Stimulated activated naive CD4-positive, alpha-beta T cell treated with Interleukin-2 at 50 U/mL for 16 hours (primary cell): ENCODE measurements at places on chromosomes 3 and 15.

DNA sequence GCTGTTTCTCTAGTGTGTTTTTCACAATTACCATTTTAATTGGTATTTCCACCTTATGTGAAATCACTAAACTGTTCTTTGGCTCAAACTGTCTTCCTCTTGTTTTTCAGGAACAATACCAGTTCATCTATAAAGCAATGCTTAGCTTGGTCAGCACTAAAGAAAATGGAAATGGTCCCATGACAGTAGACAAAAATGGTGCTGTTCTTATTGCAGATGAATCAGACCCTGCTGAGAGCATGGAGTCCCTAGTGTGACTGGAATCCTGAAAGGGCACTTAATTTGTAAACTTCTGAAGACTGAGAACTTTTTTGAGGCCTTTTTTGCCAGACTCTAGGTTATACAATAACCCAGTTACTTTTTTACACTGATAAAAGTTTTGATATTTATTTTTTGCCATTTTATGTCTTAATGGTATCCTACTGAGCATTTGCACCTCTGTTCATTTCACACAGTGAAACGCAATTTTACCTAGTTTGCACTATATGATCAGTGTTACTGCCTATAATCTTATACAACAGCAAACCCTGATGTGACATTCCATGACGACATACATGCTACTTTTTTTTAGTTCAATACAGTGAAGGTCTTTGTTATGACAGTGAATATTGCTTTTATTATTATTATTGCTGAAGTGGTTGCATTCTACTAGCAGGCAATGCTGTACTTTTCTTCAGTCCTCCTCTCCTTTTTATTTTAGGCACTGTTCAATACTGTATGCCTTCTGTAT lies 80.1 kb downstream of the FEZF2 start:
- no peak for DNase-seq

- no peak for DNase-seq
Observed at GRCh38 chr15:98957655-98958054, 49.9 kb downstream of the PGPEP1L start.

- DNase-seq = no peak
Observed at GRCh38 chr15:70152070-70152480, 54.4 kb upstream of the TLE3 start.

DNA sequence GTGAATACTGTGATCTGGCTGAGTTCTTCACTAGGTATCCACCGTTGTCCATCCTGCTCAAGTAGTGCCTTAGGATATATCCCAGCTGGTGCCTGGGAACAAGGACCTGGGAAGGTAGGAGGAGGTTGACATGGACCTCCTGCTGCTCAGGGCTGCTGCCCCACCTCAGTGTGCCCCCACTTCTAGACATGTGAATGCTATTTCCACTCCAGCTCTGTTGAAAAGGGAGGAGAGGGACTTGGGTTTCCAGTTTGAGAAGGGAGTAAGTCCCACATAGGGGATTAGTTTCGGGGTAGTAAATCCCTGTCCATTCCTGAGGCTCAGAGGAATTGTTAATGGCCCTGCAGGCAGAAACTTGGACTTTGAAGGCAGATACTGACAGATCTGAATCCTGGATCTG lies 32.9 kb upstream of the ETV5 start:
- DNase-seq = no peak

DNA sequence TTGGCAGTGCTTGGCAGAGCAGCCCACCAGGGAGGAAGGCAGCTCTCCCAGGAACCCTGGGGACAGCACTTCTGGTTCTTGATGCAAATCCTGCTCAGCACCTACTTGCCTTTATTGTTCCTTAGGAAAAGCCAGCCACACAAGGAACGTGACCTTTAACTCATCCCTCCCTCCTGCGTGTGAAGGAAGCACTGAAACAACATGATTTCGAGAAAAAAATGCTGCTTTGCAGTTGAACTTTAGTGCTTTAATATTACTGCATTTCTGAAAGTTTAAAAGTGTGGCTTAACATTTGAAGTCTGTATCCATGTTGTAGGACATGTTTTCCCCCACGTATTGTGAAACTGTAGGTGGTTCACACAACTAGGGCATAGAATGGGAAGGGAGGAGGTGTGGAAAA lies 50.4 kb upstream of the CTNNB1 start:
- DNase-seq = no peak
